ENCODE measurements at places on chromosomes 1 and 21.

- DNase-seq = no peak
These were observed 1.4 kb upstream of the SPATA1 start for GRCh38 chr1:84504580-84505492.

DNA sequence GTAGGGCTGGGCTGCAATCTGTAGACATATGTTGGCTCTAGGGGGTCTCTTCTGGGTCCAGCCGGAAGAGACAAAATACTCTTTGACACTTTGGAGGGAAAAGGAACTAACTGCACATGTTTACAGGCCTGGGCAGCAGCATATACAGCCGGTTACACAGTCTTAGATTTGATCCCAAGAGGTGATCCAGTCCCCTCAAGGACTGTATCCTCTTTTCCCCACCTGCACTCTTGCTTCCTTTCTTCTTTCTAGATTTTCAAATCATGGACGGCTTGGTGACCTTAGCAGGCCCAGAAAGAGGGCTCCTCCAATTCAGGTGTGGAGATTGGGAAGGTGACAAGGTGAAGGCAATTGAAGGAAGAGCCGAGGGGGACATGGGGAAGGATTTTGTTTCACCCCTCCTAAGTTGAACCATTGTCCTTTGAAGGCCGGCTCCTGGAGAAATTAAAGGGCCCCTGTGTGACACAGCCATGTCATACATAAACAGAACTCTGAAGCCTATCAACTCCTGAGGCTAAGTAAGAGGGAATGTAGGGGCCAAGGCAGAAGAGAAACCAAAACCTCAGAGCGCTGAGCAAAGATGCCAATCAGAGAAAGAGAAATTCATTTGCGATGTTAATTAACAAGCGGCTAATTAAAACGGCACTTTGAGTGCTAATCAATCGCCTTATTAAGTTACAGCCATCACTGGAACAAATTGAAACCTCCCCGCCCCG lies 5.9 kb upstream of the BARHL2 start:
- no peak for DNase-seq

GRCh38 chr21:39869141-39869818 lies 2.0 kb downstream of the PCP4 start:
- no peak for DNase-seq

GRCh38 chr1:57270927-57271698 lies 152.7 kb downstream of the DAB1 start:
- DNase-seq = no peak

- no peak for DNase-seq
These were observed 81.1 kb downstream of the ITPKB start for GRCh38 chr1:226657895-226658545.

DNA sequence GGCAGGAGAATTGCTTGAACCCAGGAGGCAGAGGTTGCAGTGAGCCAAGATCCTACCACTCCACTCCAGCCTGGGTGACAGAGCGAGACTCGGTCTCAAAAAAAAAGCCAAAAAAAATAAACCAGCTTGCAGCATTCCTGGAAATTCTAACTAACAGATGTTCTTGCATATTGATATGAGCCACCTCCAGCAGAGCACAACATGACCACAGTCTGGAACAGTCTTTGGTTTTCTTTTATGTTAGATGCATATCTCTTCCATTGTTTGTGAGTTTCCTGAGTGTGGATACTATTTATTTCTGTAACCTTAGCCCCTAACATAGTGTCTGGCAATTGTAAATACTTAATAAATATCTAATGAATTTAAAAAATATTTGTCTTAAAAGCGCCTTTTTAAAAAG lies 23.9 kb downstream of the IFNAR1 start:
- no peak for DNase-seq

DNA sequence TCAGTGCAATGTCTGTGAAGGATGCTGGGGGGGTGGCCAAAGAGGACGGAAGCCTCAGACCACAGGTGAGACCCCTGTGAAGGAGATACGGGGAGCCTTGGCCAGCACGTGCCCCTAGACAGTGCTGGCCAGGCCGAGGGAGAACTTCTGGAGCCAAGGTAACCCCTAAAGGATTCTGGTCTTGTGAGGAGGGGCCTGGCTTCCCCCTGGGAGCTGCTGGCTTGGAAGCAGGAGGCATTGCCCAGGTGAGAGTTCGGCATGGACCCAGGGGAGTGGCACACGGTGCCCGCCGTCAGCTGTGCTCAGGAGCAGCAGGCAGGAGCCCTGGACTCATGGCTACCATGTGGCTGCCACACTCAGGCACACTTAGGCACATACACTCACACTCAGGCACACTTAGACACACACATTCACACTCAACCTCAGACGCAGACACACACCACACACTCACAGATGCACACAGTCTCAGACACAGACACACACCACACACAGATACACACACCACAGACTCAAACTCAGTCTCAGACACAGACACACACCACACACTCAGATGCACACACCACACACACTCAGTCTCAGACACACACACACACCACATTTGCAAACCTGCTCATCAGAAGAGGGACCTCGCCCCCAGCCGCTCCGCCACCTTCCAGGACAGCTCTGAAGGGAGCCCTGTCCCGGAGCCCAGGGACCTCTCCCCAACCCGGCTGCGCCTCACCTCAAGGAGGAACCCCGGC lies 1.1 kb upstream of the COL6A2 start:
- DNase-seq = no peak

DNA sequence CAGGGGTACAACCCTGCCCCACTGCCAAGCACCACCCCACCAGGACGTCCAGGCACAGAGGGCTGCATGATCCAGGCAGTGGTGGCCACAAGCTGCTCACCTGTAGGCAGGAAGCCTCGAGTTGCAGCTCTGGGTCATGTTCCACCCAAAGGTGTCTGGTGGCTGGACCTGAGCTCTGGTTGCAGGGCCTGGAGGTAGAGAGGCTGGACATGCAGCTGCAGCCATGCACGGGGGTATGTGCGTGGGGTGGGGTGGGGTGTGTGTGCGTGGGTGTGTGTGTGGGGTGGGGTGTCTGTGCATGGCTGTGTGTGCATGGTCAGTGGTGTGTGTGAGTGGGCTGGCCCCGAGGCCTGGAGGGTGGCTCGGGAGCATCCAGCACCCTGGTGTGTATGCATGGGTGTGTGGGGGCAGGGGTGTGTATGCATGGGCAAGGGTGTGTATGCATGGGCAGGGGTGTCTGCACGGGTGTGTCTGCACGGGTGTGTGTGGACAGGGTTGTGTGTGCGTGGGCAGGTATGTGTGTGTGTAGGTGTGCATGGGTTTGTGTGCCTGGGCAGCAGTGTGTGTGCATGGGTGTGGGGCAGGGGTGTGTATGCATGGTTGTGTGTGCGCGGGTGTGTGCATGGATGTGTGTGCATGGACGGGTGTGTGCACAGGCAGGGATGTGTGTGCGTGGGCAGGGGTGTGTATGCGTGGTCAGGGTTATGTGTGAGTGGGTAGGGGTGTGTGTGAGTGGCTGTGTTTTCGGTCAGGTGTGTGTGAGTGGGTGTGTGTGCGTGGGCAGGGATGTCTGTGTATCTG lies 15.6 kb downstream of the ARHGEF16 start:
- DNase-seq = no peak

DNA sequence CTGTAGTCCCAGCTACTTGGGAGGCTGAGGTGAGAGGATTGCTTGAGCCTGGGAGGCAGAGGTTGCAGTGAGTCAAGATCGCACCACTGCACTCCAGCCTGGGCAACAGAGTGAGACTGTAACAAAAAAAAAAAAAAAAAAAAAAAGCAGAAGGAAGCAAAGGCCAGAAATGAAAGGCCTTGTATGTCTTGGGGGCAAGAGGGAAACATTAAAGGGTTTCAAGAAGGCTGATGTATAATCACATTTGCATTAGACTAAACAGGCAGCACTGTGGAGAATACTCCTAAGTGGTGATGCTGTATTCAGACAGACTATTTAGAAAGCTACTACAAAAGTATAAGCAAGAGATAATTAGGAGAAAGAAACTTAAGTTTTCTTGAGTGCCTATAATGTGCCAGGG lies 10.4 kb downstream of the ANP32E start:
- no peak for DNase-seq

- no peak for DNase-seq
These were observed 5.0 kb downstream of the PHC2 start for GRCh38 chr1:33425900-33426299.

GRCh38 chr1:115666206-115666605 lies 24.4 kb downstream of the VANGL1 start:
- no peak for DNase-seq

DNA sequence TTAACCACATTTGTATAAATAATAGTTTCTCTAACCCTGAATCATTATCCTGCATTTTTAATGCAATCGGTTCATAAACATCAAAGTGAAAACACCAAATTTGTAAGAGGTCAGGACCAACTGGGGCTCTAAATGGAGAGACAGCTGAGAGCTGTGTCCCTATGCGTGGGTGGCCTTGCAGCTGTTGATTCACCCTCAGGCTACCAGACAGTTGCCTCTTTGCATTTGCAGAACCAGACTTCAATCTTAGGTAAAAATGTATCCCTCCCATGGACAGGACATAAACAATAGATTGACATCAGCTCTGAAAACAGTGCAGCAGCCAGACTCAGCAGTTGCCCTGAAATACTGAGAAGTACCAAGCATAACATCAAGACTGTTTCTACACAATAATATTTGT lies 8.8 kb upstream of the TGFB2 start:
- no peak for DNase-seq

GRCh38 chr1:220970311-220970710 lies 91.1 kb downstream of the HLX start:
- no peak for DNase-seq

DNA sequence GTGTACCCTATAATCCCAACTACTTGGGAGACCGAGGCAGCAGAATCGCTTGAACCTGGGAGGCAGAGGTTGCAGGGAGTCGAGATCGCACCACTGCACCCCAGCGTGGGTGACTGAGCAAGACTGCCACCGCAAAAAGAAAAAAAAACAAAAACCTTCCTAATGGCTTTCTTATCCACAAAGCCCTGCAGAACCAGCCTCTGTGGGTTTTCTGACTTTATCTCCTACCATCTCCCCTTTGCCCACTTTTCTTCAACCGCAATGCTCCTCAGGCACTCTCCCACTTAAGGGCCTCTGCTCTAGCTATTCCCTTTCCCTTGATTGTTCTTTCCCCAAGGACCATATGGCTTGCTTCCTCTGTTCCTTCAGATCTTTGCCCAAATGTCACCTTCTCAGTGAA lies 67.9 kb upstream of the PUM1 start:
- DNase-seq = no peak

DNA sequence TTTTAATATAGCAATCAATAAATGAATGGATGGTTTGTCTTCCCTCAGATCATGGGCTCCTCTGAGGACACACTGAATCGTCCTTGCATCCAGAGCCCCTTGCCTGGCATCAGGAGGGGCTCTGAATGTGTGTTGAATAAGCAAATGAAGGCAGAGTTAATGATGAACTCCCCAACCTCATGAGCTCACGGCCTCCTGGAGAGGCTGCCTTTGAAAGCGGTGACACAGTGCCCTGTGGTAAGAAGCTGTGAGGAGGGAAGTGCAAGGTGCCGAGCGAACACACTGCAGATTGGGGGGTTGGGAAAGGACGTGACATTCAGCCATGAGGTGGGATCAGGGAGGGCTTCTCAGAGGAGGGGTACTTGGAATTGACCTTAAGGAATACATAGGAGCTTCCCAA lies 3.2 kb upstream of the PARS2 start:
- no peak for DNase-seq

DNA sequence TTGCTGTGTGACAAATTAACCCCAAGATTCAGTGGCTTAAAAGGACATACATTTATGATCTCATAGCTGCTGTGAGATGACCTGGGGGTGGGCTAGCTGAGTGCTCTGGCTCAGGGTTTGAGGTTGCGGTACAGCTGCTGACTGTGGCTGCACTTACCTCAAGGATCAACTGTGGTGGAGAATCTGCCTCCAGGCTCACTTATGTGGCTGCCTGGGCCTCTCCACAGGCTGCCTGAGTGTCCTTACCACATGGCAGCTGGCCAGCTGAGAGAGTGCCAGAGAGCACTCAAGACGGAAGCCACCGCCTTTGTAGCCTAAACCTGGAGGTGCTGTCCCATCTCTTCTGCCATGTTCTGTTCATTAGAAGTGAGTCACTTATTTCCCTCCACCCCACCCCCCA lies 5.7 kb downstream of the LRRC71 start:
- peak; percentile 75 for DNase-seq

- no peak for DNase-seq
These were observed 181.2 kb upstream of the SNX7 start for GRCh38 chr1:98480271-98480670.

- no peak for DNase-seq
These were observed 45.4 kb upstream of the PLD5 start for GRCh38 chr1:242569867-242570266.

DNA sequence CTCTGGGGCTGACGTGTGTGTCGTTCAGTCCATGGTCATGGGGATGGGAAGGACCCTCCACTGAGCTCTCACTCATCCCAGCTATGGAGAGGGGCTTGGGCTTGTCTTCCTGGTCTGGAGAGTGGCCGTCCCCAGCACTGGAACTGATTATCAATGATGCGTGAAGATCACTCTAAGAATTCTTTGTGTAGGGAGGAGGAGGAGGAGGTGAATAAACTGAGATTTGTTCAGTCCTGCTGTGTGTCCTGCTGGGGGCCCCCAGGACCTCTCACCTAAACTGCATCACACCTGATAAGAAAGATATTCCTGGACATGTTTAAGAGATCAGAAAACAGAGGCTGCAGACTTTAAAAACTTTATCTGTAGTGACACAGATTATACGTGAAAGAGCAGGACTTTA lies 21.2 kb downstream of the RHOU start:
- DNase-seq = no peak

GRCh38 chr1:12548279-12548972 lies 69.6 kb downstream of the DHRS3 start:
- DNase-seq = no peak

GRCh38 chr1:154741741-154742495 lies 128.2 kb downstream of the KCNN3 start:
- DNase-seq = peak; percentile 24

- DNase-seq = no peak
These were observed 283.5 kb upstream of the SGIP1 start for GRCh38 chr1:66250478-66250877.

- no peak for DNase-seq
These were observed 1.6 kb downstream of the CD247 start for GRCh38 chr1:167516404-167517388.

GRCh38 chr1:59747420-59748024 lies 67.2 kb upstream of the HOOK1 start:
- DNase-seq = no peak

DNA sequence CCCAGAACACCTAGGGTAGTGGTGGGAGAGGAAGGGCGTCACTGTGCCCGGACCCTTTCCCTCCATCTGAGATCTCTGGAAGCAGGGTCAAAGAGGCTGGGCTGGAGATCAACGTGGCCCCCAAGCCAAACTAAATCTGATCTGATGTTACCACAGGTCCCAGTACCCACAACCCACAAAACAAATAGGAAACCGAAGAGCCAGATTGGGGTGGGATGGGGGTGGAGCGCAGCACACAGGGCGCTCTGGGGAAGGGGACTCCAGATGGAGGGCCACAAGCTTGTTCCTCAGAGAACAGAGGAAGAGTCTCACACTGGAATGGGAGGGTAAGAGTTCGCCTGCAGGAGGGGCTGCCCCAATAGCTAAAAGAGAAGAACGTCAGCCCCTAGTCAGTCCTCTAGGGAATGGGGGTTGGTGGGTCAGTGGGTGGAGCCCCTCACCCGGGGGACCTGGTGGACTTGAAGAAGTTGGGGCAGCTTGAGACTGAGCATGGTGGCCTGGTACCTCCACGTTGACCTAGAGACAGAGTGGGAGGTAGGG lies 1.5 kb downstream of the PAQR6 start:
- DNase-seq = no peak

- no peak for DNase-seq
These were observed 100.2 kb upstream of the CASZ1 start for GRCh38 chr1:10896673-10897072.

All from HT-29 (cell line).